Activated T-helper 17 cell treated with anti-CD3 and anti-CD28 coated beads, Interleukin-2, amount 50 U/mL, for 72 hours (primary cell): ENCODE measurements at places on chromosomes 7 and 10.

DNA sequence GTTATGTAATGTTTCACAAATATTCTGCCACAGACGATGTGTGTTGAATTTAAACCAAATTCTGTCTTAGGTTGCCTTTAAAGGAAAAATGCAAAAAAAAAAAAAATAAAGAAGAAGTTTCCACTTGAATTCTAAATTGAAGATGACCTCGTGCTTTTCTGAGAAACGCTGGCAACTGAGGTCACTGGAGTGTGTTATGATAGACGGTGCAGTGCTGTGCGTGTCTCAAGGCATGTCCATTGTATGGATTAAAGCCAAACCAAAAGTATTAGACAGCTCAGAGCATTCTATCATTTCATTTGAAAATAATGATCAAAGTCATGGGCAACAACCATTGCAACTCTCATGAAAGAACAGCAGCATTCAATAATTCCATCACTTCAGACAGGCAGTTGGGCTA lies 483.9 kb downstream of the GRM8 start:
- ATAC-seq = no peak

- ATAC-seq = peak; percentile 64
Measured at GRCh38 chr10:78852466-78853240, 216.1 kb upstream of the ZMIZ1 start.

DNA sequence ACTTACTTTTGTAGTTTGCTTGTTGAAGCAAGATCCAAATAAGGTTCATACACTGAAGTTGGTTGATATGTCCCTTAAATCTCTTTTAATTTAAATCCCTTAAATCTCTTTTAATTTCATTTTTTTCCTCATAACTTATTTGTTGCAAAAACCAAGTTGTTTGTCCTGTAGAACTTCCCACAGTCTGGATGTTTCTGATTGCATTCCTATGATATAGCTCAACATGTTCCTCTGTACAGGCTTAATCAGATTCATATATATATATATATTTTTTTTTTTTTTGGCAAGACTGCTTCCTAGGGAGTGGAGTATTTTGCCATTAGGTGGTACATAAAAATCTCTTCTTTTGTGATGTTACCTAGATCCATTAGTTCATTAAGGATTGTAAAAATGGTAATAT lies 174.9 kb upstream of the MKLN1 start:
- no peak for ATAC-seq

- ATAC-seq = no peak
Measured at GRCh38 chr10:33893506-33893905, 559.0 kb upstream of the NRP1 start.

GRCh38 chr10:132164761-132165278 lies 21.9 kb upstream of the DPYSL4 start:
- ATAC-seq = no peak

DNA sequence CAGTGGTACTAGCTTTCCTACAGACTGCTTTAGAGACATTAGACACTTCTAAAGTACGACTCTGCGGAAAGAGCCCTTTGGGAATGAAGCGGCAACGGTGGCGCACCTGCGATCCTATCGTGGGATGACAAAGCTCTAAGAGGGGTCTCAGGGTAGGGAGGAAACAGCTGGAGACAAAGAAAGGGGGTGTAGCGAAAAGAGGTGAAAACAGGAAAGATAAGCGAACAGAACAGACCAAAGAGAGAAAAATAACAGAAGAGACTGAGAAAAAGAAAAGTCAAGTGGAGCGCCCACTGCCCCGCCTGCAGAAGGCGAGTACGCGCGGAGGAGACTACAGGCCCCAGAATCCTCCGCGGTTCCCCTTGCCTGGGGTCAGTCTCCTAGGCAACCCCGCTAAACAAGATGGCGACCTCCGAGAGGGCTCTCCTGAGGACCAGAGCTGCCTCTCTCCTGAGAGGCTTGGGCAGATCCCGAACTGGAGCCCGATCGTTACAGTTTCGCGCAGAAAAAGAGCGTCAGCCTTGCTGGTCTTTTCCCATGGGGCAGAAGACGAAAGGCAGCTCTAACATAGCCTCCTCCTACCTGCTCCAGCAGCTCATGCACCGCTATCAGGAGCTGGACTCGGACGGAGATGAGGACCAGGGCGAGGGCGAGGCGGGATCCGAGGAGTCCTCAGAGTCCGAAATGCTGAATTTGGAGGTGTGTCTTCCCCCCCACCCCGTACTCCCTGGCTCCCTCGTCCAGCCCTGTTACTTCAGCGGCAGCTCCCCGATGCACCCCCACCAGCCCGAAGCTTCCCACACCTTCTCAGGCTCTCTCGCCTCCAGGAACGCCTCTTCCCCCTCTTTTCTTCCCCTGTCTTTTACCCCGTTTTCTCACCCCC lies at the start of gene LRGUK:
Gene LRGUK (plus strand): TSS at position 375 of the 883 bp plus-strand sequence. CDS start 28 bp downstream, at position 403.
- ATAC-seq = peak; percentile 100

DNA sequence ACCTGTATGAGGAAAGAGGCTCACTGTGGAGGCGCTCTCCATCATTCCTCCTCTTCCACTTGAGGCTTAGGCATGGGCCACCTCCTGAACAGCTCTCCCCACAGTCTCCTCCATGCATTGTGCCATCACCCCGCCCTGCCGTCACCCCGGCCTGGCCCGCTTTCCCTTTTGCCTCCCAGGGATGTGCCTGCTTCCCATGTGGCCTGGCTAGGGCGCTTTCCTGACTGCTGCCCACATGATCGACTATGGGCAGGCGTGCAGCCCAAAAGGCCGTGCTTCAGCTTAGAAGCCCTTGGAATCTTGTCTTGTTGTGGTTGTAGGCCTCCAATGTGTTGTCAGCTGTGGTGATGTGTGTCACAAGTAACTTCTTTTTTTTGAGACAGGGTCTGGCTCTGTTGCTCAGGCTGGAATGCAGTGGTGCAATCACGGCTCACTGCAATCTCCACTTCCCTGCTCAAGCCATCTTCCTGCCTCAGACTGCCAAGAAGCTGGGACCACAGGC lies 1.8 kb upstream of the ACTR3C start:
- no peak for ATAC-seq

- peak; percentile 63 for ATAC-seq
Measured at GRCh38 chr10:103428989-103429643, 23.1 kb downstream of the CALHM2 start.

- ATAC-seq = no peak
Measured at GRCh38 chr10:21214329-21214728, 311.2 kb downstream of the SKIDA1 start.

DNA sequence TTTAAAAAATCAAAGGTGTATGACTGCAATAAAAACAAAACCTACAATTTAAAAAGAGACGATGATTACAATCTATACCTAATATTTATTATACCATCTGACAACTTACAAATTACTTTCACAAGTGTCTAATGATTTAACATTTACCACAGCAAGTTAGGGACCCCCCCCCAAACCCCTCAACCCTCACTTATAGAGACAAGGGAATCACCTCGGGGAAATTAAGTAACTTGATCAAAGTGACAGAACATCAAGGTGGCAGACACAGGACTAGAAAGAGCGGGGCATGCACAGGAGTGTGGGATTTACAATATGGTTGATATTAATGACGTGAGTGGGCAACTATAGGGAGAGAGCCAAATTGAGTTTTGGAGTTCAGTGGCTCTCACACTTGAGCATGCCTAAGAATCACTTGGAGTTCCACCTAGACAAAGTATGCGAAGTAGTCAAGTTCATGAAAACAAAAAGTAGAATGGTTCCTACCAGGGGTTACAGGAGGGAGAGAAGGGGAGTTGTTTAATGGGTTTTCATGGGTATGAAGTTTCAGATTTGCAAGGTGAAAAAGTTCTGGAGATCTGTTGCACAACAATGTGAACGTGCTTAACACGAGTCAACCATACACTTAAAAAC lies 43.4 kb downstream of the SGMS1 start:
- no peak for ATAC-seq

DNA sequence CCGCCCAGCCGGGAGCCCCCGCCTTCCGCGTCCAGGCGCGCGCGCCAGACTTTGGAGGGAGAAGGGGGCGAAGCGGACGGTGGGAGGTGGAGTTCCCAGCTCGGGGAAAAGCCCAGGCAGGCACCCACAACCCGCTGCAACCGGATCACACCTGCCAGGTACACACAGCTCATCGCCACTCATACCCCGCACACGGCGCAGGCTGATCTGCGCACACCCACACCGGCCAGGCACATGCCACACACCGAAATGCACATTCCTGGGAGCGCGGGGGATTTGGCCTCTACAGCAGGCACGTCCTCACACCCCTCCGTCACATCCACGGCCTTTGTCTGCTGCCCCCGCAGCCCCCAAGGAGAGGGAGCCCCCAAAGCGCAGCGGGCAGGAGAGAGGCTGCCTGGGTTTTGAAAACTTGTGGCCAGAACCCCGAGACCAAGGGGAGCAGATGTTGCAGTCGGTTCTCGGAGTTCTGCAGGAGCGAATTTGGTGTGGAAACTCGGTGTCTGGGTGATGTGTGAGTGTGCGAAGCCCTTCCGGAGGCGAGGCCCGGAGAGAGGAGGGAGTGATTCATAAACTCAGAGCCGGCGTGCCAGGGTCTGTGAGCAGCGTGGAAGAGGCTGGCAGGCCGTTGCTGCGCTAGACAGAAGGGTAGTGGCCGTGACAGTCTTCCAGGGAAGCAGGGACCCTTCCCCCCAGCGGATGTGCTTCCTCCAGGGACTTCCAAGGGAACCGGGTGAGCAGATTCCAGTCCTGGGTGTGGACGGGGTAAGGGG lies 734 bp downstream of the CHST3 start:
- ATAC-seq = peak; percentile 78

GRCh38 chr7:36138209-36138608 lies 14.8 kb upstream of the EEPD1 start:
- ATAC-seq = no peak

DNA sequence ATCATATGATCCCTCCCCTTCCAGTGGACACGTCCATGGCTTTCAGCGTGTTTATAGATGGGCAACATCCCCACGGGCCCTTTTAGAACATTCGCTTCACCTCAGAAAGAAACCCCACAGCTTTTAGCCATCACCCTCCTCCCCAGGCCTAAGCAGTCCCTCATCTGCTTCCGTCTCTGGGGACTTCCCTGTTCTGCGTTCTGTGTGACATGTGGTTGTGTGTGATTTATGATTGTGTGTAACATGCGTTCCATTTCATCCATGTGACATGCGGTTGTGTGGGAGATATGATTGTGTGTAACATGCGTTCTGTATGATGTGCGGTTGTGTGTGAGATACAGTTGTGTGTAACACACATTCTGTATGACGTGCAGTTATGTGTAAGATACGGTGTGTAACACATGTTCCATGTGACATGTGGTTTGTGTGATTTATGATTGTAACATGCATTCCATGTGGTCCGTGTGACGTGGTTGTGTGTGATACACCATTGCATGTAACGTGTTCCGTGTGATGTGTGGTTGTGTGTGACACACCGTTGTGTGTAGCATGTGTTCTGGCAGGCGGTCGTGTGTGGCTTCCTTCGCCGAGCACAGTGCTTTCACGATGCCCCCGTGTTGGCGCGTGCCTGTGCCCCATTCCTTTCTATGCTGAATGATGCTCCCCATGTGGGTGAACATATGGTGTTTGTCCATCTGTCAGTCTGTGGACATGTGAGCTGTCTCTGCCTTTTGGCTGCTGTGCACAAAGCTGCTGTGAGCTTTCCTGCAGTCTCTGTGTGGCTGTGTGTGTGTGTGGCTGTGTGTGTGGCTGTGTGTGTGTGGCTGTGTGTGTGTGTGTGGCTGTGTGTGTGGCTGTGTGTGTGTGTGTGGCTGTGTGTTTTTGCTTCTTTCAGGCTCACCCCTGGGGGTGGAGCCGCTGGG lies 26.2 kb downstream of the PWWP2B start:
- ATAC-seq = no peak

DNA sequence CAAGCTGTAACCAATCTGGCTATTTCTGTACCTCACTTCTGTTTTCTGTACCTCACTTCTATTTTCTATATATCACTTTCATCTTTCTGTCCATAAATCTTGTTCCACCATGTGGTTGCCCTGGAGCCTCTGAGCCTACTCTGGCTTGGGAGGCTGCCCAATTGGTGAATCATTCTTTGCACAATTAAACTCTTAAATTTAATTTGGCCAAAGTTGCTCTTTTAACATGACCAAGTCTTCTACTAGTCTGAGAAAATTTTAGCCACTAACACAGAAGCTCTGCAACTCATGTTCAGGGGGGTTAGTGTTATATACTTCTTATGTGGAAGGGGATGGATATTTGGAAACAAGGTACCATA lies 503.5 kb downstream of the KIF20B start:
- ATAC-seq = no peak

DNA sequence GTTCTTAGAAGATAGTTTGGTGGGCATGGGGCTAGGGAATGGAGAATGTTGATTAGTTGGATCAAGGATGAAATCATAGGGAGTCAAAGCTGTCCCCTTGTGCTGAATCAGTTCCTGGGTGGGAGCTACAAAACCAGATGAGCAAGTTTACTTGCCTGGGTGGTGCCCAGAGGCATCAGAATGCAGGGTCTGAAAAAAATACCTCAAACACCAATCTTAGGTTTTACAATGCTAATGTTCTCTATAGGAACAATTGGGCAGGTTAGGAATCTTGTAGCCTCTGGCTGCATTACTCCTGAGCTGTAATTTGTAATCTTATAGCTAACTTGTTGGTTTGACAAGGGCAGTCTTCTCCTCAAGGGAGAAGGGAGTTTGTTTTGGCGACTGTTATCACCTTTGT lies 34.4 kb downstream of the LHFPL3 start:
- no peak for ATAC-seq

GRCh38 chr7:66207540-66207939 lies 2.4 kb downstream of the TPST1 start:
- ATAC-seq = no peak

- ATAC-seq = no peak
Measured at GRCh38 chr7:30662431-30662939, 19.8 kb downstream of the CRHR2 start.

DNA sequence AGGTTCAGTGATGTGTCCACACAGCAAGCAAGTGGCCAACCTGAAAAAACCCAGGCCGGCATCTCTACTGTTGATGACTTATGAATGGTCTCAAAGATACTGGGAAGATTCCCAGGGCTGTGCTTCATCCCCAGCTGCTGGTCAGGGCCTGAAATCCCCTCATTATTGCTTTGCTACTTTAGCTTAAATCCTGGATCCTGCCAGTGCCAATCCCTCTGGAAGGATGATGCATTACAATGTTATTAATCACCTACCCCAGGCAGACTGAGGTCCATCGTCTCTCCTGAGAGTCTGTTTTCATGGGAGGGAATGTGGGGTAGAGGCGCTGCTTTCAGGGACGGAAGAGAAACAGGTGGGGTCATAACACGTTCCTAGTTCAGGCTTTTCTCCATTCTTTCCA lies 371.6 kb downstream of the RPS24 start:
- no peak for ATAC-seq

DNA sequence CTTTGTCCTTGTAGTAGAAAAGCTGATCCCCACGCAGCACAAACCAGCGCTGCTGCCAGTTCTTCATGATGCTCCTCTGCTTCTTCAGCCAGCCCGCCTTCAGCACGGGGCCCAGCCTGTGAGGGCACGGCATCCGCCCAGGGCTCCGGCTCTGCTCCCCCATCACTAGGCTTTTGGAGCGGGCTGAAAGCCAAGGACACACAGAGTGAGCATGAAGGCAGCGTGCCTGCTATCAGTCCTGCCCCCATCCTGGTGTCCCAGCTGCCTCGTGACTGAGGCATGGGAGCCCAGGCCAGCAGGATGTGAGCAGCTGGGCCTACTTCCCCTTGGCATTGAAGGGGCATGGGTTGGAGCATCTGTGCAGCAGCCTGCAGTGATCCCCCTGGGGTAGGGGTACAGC lies 21.9 kb downstream of the ARHGAP22 start:
- ATAC-seq = no peak
